Tibial artery (tissue), 4 donors: ENCODE measurements at places on chromosomes 11 and 22.

DNA sequence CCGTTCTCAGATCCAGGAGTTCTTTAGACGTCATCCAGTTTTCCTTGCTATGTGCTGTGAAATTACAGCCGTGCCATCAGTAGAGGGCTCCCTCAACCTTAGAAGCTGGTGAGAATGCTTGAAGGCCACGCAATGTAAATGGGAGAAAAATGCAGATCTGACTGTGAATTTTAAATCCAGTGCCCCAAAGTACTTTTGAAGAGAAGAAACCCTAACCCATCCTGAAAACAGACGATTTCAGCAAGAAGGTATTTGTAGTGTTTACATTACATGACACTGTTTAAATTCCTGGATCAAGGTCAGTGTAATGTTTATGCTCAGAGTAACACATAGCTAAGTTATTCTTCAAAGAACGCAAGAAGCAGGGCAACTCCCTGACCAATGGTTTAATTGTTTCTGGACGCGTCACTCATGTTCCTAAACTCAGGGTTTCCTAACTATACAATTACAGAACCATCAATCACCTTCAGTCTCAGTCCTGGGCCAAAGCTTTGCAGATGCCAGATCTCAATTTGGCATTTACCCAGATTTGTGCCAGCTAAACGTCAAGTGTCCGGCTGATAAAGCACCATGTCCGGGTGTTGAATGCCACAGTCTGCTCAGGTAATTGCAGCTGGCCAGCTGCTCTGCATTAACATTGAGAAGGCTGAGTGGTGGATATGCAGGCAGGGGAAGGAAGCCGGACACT is 38.2 kb downstream of the ADAMTS8 start:
- no peak for DNase-seq

- peak; percentile 53 for DNase-seq
Measured at GRCh38 chr11:328012-328411, 7.4 kb upstream of the IFITM3 start.

DNA sequence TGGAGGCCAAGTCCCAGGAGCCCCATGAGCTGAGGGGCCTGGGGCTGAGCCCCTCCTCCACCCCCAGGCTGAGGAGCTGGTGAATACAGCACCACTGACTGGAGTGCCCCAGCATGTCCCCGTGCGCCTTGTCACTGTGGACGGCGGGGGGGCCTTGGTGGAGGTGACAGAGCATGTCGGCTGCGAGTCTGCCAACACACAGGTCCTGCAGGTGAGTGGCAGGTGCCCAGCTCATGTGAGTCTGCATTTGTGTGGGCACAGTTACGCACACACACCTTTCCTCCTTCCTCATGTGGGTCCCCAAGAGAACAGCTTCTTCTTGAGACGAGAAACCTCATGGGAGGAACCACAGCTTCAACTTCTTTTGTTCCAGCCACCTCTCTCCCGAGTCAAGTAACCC is 7.7 kb downstream of the TMEM132A start:
- no peak for DNase-seq

DNA sequence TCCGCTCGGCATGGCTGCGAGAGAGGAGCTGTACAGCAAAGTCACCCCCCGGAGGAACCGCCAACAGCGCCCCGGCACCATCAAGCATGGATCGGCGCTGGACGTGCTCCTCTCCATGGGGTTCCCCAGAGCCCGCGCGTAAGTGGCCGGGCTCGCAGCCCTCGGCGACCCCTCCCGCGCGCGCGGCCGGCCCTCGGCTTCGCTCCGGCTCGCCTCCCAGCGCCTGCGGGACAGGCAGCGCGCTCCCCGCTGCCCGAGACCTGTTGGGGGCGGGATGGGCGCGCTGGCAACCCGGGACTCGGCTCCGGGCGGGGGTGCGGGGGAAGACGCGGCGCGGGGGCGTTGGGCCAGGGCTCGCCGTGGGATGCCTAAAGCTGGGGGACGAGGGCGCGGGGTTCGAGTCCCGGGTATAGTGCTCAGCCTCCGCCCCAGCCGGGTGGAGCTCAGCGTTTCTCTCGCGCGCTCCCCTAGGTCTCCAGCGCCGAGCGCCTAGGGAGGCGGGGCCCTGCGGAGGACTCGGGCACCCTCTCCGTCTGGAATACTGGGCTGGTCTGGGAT is 630 bp downstream of the UBASH3B start:
- peak; percentile 69 for DNase-seq

GRCh38 chr22:44085743-44086270 is 61.7 kb downstream of the PARVB start:
- no peak for DNase-seq

DNA sequence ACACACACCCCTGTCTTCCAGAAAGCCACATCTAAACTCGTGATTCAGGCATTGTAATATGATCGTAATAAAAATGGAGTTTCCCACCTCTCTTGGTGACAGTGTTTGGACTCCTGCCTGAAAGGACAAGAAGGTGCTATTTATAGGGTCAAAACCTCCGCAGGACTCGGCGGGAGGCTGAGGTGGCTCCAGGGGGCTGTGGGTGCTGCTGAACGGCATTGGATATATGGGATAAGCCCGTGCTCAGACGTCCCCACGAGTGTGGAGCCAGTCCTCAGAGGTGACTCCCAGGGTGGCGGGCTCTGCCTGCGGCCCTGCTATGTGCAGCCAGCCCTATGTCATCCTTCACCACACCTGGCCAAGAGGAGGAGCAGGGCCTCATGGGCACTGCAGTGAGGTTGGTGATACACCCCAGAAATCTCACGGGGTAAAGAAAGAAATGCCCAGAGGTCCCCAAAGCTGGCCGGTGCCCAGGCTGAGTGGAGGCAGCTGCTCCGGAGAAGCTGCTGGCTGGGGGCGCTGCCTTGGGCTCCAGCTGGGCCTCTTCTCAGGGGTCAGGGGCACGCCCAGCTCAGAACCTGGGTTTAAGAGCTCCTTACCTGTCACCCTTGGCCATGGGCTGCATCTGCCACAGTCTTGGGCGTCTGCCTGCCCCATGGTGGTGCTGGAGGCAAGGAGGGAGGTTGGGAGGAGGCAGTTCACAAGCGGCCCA is 5.1 kb upstream of the OSBPL5 start:
- peak; percentile 70 for DNase-seq

- peak; percentile 13 for DNase-seq
Measured at GRCh38 chr22:30868663-30869385, 99.8 kb downstream of the MORC2 start.

DNA sequence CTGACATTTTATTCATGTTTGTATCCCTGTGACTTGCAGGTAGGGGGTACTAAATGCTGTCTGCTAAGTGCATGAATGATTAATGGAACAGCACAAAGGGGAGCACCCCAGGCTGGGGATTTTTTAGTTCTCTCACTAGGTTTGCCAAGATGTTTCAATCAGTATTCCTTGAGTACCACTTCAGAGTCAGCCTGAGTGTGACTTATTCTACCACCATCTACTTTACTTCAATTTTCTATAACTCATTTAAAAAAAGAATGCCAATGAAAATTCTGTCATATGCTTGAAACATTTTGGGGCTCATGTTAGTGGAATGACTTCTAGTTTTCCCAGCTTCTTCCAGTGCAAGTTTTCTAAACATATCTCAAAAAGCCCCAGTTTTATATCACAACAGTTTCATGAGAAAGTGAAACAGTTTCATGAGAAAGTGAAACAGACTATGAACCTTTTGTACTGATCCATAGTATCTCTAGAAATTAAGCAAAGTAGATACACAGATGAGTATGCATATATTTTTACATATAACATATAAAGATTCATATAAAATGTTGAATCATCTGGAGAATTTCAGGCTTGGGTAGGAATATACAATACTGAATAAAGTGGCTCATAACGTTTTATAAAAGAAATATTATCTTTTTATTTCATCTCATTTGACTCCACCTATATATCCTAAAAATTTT is 252.4 kb downstream of the GRM5 start:
- DNase-seq: no peak

- no peak for DNase-seq
Measured at GRCh38 chr11:19674836-19675235, 37.8 kb upstream of the NAV2 start.

GRCh38 chr11:1041149-1041467 is 4.6 kb upstream of the MUC6 start:
- DNase-seq: no peak

- DNase-seq: no peak
Measured at GRCh38 chr22:42360348-42360747, 71.9 kb downstream of the NFAM1 start.

DNA sequence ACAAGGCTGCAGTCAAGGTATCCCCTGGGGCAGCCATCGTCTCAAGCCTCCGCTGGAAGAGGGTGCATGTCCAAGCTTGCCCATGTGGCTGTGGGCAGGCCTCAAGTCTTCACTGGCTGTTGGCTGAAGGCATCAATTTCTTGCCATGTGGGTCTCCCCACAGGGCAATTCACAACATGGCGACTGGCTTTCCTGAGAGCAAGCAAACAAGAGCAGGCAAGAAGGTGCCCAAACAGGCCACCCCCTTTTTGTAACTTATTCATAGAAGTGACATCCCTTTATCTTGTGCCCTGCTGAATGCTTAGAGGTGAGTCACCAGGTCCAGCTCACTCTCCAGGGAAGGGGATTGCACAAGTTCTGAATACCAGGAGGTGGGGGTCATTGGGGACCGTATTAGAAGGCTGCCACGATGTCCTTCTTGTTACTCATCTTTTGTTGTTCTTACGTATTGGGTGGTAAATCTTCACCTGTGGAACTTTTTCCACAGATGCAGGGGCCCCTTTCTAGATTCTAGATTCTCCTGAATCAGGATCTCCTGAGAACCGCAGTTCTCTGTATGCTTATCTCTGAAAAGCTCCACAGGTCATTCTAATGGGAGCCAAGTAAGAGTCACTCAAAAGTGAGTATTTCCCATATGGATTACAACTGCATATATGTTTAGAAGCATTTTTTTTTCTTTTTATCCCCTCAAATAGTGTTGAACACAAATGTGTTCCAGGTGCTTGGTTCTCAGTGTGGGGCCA is 44.2 kb upstream of the MICAL2 start:
- DNase-seq: no peak

DNA sequence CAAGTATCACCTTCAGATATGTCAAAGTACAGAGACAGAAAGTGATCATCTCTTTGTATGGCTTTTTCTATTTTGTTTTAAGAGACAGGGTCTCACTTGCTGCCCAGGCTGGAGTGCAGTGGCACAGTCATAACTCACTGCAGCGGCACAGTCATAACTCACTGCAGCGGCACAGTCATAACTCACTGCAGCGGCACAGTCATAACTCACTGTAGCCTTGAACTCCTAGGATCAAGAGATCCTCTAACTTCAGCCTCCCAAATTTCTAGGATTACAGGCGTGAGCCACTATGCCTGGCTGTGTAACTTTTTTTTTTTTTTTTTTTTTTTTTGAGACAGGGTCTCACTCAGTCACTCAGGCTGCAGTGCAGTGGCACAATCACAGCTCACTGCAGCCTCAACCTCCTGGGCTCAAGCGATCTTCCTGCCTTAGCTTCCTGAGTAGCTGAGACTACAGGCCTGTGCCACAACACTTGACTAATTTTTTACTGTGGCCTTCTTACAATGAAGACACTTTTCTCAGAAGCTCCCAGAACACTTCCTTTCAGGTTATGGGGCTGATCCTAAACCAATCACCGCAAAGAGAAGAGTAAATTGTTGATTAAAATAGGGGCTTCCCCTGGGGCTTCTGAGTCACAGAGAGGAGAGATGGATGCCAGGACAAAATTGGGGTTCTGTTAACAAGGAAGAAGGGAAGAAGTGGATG is 9.0 kb upstream of the HIKESHI start:
- DNase-seq: no peak

GRCh38 chr11:74325649-74326645 is 14.5 kb upstream of the P4HA3 start:
- peak; percentile 98 for DNase-seq

DNA sequence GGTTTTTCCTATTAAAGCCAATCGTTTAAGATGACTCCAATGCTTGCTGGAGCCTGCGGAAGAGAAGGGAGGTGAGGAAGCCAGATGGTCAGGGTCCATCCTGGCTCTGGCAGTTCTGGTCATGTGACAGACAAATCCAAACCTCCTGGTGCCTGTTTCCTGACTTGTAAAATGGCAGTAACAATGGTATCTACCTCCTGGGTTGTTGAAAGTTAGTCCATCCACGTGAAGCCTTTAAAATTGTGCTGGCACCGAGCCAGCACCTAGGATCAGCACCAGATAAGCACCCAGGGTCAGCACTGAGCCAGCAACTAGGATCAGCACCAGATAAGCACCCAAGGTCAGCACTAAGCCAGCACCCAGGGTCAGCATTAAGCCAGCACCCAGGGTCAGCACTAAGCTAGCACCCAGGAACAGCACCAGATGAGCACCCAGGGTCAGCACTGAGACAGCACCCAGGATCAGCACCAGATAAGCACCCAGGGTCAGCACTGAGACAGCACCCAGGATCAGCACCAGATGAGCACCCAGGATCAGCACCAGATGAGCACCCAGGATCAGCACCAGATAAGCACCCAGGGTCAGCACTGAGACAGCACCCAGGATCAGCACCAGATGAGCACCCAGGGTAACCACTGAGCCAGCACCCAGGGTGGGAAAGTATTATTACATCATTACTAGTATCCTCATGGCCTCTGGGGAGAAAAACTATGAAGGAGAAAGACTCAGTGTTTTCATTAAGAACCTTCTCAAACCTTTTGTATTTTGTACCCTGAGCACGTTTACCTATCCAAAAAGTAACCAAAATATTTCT is 17.2 kb downstream of the KIAA0930 start:
- DNase-seq: no peak

DNA sequence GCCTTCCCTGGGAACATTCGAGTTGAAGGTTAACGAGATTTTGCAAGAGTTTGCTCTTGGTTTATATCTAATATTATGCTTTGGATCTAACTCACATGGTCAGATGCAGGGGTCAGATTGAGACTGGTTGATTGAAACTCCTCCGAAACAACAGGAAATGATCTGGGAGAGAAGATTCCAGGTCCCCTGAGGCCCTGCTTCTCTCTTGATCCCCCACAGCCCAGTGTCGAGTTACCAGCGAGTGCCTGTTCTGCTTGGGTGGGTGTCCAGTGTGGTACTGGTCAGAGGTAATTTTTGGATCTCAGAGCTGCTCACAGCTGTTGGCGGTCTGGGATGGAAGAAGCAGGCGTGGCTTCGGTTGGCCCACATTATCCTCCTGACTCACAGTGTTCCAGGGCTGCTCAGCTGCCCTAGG is 9.2 kb downstream of the FBLN1 start:
- peak; percentile 87 for DNase-seq

DNA sequence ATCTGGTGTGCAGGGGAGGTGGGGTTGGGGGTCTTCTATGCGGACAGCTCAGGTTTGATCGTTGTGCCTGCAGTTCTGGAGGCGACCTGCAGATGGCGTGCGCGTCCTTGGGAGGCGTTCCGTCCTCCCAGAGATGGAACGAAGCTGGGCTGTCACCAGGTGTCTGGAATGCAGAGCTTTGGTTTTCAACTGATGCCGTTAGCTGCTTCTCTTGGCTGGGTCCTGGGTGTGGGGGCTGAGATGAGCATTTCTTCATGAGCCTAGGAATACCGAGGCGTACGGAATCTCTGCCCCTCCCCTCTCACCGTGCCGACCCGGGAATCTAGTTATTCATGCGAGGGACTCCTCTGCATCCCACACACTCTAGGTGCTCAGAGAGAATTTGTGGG is 98.6 kb downstream of the CEP164 start:
- DNase-seq: peak; percentile 40
